Activated CD8-positive, alpha-beta T cell treated with anti-CD3 and anti-CD28 coated beads for 36 hours (primary cell): ENCODE measurements at places on chromosomes 7 and 10. TPM values are rescaled to one million over a fixed set of nuclear protein-coding genes. Genes with fewer than 3 reads are reported as not detected.

Gene SPDYE3
- not detected for total RNA-seq

GRCh38 chr10:12212454-12212853, 16.5 kb downstream of the CDC123 start:
- H3K27me3 ChIP-seq, result no peaks in the 10 kb centered on the region
- peaks cover 25% of the 10 kb centered on the region for H3K4me1 ChIP-seq
- DNase-seq, result no peak
- H3K4me3 ChIP-seq, result no peak overlapping the region
- H3K27ac ChIP-seq, result no peak overlapping the region
- peaks cover 47% of the 10 kb centered on the region for H3K36me3 ChIP-seq

DNA sequence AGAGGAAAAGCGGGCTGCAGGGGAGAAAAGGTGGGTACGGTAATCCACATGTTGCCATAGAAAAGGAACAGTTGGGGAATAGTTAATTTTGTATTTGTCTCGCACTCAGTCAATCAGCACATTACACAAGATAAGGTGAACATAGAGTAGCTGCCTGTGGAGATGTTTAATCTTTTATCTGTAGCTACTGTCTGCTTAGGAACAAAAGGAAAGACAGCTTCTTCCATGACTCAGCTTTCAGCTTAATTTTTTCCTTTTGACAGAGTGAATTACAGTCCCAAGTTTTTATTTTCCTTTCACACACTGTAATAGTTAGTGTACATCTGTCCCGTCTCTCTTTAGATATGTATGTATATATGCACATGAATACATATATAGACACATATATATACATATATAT, 39.3 kb upstream of the PODXL start:
- no peak overlapping the region for H3K4me3 ChIP-seq
- no peak overlapping the region for H3K27ac ChIP-seq
- DNase-seq, result no peak
- H3K27me3 ChIP-seq, result peaks cover 5% of the 10 kb centered on the region

- no peak overlapping the region for H3K27ac ChIP-seq
- H3K27me3 ChIP-seq, result peaks cover 1% of the 10 kb centered on the region
- no peak overlapping the region for H3K4me3 ChIP-seq
Observed at GRCh38 chr7:29975561-29975960, 14.0 kb downstream of the SCRN1 start.

DNA sequence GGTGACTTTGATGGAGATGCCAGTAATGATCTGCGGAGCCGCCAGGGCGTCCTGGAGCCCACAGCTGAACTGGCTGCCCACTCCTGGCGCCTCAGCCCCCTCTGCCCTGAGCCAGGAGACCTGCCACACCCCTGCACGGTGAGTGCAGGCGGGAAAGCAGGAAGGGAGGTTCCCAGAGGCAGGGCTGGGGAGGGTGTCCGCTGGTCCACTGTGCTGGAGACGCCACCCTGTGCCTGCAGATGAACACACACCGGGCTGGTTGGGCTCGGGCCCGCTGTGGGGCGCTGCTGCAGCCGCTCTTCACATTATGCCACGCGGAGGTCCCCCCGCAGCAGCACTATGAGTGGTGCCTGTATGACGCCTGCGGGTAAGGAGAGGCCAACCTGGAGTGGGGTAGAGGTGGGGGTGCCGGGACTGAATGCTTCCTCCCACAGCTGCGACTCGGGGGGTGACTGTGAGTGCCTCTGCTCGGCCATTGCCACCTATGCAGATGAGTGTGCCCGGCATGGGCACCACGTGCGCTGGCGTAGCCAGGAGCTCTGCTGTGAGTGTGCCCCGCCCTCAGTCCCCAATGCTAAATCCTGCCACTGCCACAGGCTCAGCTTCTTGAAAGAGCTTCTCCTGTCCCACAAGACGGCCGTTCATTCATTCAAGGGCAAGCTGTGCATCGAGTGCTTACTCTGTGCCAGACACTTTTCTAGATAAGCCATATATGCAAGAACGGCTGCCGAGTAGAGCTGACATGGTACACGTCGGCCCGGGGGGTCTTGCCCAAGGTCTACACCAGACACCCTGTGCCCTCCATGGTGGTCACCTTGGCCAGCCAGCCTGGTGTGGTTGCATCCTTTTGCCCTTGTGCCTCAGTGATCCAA, 14.3 kb upstream of the ZNF467 start:
- no peak for DNase-seq
- peaks cover 16% of the 10 kb centered on the region for H3K27me3 ChIP-seq
- no peak overlapping the region for H3K4me3 ChIP-seq
- H3K36me3 ChIP-seq, result no peaks in the 10 kb centered on the region
